ENCODE measurements at places on chromosomes 7 and 10.

DNA sequence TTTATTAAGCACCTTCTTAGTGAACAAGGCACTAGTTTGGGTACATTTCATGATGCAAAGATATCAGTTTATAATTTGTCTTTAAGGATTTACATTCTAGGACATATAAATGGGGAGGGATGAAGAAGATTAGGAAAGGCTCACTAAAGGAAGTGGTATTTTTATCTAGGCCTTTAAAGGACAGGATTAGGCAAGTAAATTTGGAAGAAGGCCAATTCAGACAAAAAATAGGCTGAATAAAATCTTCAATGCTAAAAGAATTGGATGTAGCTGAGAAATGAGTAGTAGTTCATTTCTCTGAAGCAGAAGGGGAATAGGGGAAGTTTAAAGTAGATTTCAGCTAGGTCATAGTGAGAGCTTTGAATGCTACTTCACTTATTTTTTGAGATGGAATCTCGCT lies 4.8 kb upstream of the FAM24B start:
- no peak for DNase-seq

GRCh38 chr10:67926951-67927350 lies 42.5 kb downstream of the SIRT1 start:
- DNase-seq, result no peak

- DNase-seq, result no peak
Observed at GRCh38 chr7:22649686-22650085, 77.3 kb upstream of the IL6 start.

- no peak for DNase-seq
Observed at GRCh38 chr10:43940898-43941837, 292.5 kb upstream of the ZNF32 start.

- DNase-seq, result no peak
Observed at GRCh38 chr7:37095122-37095521, 353.5 kb downstream of the ELMO1 start.

DNA sequence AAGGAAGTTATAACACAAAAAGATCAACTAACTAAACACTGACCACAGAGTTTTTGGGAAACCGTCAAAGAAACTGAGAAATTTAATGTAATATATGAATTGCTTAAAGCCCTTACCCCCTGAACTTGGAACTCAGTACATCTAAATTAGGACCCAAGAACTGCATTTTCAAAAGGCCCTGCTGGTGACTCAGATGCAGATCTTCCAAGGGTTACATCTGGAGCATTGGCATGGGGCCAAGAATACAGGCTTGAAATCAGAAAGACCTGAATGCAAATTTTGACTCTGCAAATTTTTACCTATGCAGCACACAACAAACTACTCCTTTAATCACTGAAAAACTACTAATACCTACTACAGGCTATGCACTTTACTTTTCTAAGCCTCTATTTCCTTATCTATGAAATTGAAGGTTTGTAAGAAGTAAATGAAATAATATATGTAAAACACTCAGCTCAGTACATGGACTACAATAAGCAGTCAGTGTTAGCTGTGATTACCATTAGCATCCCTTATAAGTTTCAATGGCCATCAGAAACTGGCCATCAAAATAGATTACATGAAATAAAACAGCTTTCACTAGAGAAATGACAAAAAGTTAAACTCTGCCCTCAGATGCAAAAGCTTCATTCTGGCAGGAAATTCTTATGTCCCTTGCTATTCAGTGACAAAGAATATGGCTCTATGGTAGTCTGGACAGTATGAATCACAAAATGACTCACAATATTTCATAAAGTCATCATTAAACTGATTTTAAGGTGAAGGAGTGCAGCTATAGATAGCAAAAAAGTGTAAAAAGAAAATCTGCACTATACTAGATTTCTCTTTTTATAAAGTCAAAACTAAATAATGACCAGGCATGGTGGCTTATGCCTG lies 43.6 kb downstream of the NSUN6 start:
- DNase-seq, result no peak

DNA sequence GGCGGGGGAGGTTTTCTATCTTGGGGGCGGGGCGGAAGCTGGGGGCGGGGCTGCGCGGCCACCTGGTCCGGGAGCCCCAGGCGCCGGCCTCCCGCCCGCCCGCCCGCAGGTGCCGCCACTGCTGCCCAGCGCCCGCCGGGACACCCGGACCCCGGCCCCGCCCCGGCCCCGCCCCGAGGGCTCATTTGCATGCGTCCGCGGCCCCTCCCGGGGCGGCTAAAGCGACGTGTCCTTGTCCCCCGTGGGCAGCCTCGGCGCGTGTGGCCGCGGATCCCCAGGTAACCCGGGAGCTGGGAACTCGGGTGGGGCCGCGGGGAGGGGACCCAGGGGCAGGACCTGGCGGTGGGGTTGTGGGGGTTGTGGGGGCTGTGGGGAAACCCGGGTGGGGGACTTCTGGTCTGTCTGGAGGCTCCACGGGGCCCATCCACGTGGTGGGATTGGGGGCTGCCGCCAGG lies at the start of gene BHLHA15:
Gene BHLHA15, plus strand, starts transcription at position 219 of the 455 bp plus-strand sequence. CDS start 871 bp downstream, outside the sequence.
- no peak for DNase-seq

DNA sequence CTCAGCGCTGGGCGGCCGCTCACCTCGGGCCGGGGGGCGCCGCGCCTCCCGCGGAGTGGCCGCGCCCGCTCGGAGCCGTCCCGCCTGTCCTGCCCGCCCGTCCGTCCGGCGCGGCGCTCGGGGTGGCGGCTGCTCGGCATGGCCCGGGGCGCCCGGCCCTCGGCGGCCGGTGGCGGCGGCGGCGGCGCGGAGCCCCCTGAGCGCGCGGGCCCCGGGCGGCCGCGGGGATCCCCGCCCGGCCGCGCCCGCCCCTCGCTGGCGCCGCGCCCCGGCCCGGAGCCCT lies 338 bp downstream of the SDK1 start:
- DNase-seq, result no peak

- DNase-seq, result no peak
Observed at GRCh38 chr10:69426376-69426727, 9.6 kb upstream of the TACR2 start.

GRCh38 chr10:2920637-2921036 lies 146.7 kb upstream of the PFKP start:
- DNase-seq, result no peak

GRCh38 chr7:144019457-144019856 lies 19.3 kb downstream of the OR6B1 start:
- no peak for DNase-seq

DNA sequence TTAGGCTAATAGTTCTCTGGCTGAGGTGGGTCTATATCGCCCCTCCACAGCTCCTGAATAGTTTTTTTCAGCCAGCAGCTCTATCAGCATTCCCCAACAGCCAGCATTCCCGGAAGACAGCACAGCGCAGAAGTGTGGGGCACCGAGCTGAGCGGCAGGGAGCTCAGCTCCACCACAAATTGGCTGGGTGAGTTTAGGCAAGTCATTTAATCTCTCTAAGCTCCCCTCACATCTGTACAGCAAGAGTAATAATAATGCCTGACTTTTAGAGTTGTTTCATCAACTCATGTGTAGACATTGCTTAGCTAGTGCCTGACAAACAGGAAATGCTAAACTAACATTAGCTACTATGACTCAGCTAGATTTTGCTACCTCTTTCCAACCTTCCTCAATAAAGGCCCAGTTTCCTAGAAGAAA lies 247.9 kb upstream of the PTN start:
- no peak for DNase-seq

DNA sequence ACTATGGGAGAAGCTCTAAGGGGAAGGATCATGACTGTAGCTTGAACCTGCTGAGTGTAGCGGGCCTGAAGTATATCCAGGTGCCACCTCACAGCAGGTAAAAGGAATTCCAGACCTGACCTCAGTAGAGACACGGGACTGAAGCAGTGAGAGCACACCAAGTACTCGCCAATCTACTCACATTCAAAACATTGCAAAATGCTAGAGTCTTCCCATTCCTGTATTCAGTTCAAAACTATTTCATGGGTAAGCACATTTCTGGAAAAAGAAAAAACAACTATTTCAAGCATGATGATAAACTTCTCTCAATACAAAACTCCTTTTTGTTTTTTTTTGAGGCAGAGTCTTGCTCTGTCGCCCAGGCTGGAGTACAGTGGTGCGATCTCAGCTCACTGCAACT lies 121.9 kb upstream of the AUTS2 start:
- DNase-seq, result no peak

DNA sequence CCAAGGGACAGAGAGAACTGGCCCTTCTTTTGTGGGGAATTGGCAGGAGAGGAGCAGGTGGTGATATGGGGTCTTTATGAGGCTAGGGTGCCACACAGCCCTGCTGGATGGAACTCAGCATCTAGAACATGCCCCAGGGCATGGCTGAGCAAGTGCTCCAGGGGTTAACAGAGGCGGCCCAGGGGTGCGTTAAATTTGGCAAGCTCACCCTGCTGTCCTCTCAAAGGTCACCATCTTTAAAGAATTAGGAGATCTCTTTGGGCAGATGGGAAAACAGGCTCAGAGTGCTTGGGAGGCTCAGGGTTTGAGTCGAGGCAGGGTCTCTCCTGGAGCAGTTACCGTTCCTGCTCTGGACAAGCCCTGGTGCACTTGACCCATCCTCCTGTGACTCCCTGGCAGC lies 21.4 kb upstream of the UNC5B start:
- no peak for DNase-seq

DNA sequence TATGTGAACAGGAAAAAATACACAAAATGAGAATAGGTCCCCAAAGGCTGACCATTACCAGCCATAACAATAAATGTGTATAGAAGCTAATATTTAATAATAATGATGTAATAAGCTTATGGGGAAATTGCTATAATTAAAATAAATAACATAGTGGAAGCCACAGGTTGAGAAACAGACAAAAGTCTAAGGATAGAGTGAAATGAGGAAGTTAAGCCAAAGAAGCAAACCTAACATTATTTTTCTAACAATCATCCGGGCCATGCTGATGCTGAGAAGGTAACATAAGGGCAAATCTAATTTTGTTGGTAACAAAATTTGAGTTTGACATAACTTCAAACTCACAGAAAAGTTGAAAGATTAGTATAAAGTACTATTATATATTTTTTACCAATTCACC lies 115.9 kb downstream of the MICU1 start:
- no peak for DNase-seq

DNA sequence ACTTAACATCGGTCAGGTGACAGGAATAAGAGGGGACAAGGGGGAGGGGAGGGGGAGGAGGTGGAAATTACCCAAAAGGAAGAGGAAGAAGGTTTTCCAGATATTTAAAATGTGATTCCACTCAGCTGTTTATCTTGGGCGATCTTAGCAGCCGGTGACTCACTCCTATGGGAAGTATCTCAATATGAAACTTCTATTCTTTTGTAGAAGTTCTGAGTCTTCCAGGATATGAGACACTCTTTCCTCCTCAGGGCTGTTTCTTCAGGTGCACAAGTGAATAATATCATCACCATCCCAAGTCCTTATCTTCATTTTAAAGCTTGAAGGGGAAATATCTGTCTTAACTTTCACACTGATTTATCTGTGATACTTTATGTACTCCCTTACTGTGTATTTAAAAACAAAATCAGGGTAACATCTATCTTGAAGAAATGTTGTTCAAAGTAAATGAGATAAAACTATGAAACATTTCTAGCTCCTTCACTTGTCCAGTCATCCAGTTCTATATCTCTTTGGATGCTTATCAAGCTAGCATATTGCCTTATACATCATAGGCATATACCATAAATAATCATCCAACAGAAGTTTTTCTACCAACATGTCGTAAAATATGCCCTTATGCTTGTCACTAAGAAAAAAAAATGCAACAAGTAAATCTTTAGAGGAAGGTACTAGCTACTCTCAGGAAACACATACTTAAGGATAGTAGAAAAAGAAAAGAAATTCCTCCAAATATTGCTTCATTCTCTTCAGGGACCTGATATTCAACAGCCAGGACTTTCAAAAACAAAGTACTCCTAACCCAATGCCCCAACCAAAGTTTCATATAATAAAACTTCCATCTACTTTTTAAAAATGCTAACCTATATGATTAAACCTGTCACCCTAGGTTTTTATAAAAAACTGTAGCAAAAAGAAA lies 13.7 kb downstream of the DOCK4 start:
- DNase-seq, result no peak

- no peak for DNase-seq
Observed at GRCh38 chr7:50531401-50531911, 33.7 kb downstream of the DDC start.

DNA sequence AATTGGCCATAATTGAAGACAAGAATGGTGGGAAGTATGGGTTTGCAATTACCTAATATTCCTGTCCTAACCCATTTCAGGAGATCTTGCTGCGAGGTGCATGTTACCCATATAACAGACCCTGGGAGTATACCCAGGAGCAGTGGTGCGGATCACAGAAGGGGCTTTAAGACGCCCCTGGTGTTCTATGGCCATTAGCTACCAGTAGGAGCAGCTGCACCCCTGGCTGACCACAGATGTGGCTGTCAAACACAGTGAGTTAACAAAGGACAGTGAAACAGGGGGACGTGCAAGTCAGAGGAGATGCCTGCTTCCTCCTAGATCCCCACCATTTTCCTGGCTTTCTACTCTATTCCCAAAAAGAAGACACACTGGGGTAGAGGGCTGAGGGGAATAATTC lies 25.2 kb downstream of the AOC1 start:
- DNase-seq, result no peak

GRCh38 chr7:154975984-154976383 lies 26.9 kb downstream of the PAXIP1 start:
- DNase-seq, result no peak

DNA sequence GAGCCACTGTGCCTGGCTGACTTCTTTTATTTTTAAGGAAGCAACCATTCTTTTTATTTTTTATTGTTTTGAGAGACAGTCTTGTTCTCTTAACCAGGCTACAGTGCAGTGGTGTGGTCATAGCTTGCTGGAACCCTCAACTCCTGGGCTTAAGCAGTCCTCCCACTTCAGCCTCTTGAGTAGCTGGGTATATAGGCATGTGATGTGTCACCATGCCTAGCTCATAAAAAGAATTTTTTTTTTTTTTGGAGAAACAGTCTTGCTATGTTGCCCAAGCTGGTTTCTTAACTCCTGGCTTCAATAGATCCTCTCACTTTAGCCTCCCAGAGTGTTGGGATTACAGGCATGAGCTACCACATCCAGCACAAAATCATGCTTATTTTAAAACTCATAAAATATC lies 5.8 kb downstream of the MCU start:
- no peak for DNase-seq

DNA sequence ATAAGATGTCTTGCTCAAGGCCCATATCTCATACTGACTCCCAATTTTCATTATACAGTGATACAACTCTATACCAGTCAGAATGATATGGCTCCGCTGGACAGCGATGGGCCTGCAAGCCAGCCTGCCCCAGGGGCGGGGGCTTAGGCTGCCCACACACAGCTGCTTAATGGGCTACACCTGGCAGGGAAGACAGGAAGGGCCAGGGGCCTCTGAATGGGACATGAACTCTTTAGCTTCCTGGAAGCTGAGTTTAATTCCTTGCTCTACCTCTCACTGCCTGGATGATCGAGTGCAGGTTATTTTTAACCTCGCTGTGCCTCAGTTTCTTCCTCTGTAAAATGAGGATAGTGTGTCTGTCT lies 112.5 kb downstream of the C10orf105 start:
- DNase-seq, result no peak

DNA sequence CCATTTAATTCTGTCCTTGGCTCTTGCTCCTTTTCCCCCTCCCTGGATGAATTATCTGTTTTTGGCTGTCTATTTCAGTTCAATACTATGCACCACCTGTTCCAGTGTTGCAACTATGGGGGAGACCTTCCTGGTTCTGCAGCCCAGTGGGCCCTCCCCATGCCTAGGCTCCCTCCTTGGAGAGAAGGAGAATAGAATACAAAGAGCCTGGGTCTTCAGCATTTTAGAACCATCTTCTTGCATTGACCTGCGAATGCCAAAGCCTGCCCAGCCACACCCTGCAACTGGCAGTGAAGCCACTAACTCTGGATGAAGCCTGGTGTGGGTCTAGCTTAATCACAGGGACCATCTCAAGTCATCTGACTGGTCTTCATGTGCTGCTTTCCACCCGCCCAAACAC lies 207.1 kb downstream of the HERPUD2 start:
- no peak for DNase-seq

All from activated T-helper 1 cell treated with anti-CD3 and anti-CD28 coated beads, Interleukin-2, amount 50 U/mL, for 16 hours (primary cell).